Muscle of arm (tissue), 14 donors: ENCODE measurements at places on chromosomes 12 and 14.

GRCh38 chr12:95852133-95852532, 6.6 kb upstream of the SNRPF start:
- no peak for DNase-seq

DNA sequence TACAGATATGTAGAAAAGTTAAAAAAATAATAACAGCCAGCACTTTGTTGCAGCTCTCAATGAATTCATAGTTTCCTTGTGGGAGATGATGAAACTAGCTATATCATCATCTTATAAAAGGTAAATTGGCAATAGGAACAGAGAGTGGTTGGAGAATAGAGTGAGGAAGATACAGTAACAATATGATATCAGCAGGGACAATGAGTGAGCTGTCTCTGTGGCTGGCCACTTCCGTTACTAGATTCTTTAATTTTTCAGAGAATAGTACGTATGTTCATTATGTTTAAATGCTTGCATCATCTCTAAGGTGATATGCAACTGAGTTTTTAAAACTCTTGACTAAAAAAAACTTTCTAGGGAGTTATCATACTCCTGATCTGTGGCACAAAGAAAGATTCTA, 1006.2 kb upstream of the FLRT2 start:
- no peak for DNase-seq

DNA sequence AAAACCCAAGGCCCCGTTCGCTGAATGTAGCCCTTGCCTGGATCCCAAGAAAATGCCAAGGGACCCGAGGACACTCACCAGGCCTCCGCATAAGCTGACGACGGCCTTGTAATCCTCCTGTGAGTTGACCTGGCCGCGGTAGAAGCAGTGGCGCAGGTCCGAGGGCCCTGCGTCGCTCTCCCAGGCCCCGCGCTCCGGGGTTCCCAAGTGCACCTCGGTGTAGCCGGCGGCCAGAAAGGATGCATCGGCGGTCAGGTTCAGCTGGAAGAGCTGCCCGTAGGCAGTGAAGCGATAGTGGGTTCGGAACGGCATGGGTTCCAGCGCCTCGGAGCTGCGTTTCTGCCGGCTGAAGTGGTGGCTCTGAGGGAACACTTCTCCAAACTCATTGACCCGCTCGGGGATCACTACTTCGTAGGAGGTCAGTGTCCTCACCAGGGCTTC, 1.2 kb downstream of the ADAMTS20 start:
- DNase-seq: no peak

- no peak for DNase-seq
These were observed 113.0 kb downstream of the FOXG1 start for GRCh38 chr14:28879573-28879996.

DNA sequence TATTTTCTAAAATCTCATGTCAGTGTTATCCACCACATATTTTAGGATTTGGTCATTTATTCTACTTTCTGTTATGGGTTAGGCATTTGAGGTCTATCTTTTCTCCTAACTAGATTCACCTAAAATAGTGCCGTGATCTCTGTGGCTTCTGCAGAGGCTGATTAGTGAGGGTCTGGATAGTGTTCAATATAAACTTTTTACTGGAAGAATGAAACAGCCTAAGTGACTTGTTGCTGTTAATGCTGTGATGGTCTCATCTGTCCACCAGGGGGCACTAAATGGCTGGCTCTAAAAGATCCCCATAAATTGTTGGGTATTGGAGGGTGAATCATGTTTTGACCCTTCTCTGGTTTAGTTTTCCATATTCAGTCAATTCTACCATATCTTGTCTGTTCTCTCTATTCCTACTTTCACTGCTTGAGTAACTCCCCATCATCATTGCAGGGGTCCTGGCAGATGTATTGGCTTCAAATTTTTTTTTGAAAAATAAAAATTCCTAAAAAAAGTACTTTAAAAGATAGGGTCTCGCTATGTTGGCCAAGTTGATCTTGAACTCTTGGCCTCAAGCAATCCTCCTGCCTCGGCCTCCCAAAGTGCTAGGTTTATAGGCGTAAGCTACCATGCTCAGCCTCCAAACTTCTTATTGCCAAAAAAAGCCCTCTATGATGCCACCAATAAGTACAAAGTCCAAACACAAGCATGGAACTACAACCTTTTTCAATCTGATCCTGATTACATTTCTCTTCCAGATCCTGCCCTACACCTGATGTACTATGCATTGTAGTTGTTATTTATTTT, 6.9 kb downstream of the PABPN1 start:
- peak; percentile 84 for DNase-seq
